ENCODE measurements at places on chromosomes 2 and 18. TPM values are rescaled to one million over a fixed set of nuclear protein-coding genes. Genes with fewer than 3 reads are reported as not detected.

DNA sequence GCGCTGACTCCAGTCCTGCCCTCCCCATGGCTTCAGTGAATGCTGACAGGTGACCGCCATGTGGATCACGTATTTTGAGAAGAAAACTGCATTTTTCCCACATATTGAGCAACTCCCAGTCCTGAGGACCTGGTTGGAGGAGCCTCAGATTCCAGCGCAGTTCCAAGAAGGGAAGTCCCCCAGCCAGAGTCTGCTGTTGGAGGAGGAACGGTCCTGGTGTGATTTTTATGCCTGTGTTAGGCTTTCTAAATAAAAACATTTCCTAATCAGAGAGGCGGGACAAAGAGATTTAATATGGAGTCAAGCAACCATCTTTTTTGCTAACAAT, 32.3 kb upstream of the COL6A3 start:
- H3K4me1 ChIP-seq, result no peaks in the 10 kb centered on the region
- H3K36me3 ChIP-seq, result no peaks in the 10 kb centered on the region
- H3K27me3 ChIP-seq, result no peaks in the 10 kb centered on the region

DNA sequence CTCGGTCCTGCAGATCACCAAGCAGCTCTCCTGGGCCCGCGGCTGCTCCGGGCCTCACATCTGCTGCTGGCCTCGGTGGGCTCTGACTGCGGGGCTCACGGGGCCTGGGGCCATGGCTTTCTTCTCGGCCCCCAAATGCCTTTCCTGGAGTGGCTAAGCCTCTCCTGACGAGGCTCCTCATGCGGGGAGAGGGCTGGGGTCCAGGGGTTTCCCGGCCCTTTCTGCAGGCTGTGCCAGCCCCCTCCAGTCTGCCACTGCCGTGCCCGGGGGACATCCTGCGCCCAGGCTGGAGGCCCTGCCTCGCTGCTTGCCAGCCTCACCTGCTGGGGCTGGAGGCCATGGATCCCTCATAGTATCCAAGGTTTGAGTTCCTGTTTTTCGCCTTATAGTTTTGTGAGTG, 23.8 kb downstream of the PRELID3A start:
- no peaks in the 10 kb centered on the region for H3K27me3 ChIP-seq
- H3K4me3 ChIP-seq, result no peak overlapping the region
- no peaks in the 10 kb centered on the region for H3K36me3 ChIP-seq
- H3K27ac ChIP-seq, result no peak overlapping the region

DNA sequence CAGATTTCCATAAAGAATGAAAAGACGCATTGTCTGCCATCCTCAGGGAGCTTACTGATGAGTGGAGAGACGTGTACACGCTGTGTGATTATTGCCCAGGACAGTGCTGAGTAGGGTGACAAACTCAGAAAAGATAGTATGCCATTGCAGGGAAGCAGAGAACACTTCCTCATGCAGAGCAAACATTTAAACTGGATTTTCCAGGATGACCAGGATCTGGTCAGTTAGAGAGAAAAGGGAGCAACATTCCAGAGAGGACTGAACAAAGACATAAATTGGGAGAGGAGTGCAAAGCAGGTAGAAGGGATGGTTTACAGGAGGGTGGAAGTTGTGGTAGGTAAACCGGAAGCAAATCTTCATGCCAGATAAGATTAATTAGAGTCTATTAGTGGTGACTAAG, 2.3 kb downstream of the SLC9A2 start:
- peak; percentile 62 for DNase-seq
- peaks cover 32% of the 10 kb centered on the region for H3K4me1 ChIP-seq
- H3K36me3 ChIP-seq, result no peaks in the 10 kb centered on the region
- no peak overlapping the region for H3K4me3 ChIP-seq

DNA sequence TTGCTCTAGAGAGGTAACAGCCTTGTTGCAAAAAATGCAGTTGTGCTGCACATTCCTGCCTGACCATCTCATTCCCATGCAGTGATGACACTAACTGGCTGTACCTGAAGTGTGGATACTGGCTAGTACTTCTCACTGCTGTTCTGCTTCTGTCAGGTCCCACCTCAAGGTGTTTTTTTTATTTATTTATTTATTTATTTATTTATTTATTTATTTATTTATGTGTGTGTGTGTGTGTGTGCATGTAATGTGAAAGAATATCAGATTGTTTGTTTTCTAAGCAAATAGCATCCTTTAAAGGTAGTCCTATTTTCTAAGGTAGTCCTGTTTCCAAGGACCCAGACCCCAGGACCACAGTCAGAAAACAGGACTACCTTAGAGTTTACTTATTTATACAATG, 87.2 kb upstream of the SYT4 start:
- DNase-seq, result no peak
- no peaks in the 10 kb centered on the region for H3K27me3 ChIP-seq
- H3K4me3 ChIP-seq, result no peak overlapping the region

The CCDC150 gene
- 9.8 TPM for total RNA-seq
